Hematopoietic multipotent progenitor cell (in vitro differentiated cells): ENCODE measurements at places on chromosomes 7 and 10.

DNA sequence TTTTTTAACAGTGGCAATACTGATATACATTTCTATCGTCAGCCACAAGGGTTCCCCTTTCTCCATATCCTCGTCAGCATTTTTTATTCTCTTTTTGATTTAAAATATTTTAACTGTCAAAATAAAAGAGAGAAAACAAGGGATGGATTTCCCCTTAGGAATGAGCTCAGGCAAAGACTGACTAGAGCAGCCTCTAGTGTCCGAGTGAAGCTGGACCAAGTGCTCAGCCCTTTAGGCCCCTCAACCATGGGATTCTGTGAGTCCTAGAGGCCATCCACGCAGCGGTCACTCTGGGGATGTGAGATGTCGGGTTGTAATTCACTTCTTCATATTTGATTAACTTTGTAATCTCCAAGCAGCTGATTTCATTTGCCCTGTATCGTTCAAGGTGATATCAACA lies 137.4 kb upstream of the RNF32 start:
- no peak for DNase-seq

GRCh38 chr7:140435252-140435895 lies 31.5 kb downstream of the RAB19 start:
- no peak for DNase-seq

GRCh38 chr7:110400411-110400810 lies 690.5 kb upstream of the LRRN3 start:
- no peak for DNase-seq

DNA sequence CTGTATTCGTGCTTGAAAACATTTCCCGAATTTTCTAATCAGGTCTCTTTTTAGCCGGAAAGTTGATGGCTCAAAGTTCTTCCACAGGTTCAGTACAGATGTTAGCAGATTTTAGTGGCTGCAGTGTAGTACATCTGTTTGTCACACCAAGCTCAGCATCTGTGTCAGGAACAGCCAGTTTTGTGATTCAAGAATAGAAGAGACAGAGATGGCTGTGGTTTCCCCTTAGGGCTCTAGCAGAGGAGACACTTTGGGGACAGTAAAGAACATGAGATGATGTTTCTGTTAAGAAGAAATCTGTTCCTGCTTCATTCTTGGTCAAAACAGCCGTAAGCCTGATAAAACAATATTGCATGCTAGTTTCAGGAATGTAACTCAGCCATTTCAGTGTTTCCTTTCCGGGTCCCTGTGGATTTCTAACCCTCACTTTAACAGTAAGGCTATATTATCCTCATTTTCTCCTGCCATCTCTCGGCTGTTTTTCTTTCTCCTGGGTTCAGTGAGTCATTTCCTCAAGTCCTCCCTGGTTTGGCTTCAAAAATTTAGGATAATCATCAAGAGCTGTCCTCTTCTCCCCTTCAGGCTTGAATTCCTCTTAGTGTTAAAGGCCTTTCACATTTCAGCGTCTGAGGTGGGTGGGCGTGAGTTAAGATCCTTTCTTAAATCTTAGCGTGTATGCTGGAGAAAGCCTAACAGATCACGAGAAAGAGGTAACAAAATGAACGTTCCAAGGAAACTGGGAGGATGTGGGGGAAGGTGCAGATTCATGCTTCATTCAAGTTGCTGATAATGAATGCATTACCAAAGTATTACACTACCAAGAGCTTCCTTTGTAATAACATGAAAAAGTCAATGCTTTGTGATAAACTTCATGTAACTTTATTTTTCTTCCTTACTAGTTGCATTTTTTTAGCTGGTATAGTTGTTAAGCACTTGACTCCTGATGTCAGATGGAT lies 37.1 kb upstream of the BICC1 start:
- DNase-seq: no peak

DNA sequence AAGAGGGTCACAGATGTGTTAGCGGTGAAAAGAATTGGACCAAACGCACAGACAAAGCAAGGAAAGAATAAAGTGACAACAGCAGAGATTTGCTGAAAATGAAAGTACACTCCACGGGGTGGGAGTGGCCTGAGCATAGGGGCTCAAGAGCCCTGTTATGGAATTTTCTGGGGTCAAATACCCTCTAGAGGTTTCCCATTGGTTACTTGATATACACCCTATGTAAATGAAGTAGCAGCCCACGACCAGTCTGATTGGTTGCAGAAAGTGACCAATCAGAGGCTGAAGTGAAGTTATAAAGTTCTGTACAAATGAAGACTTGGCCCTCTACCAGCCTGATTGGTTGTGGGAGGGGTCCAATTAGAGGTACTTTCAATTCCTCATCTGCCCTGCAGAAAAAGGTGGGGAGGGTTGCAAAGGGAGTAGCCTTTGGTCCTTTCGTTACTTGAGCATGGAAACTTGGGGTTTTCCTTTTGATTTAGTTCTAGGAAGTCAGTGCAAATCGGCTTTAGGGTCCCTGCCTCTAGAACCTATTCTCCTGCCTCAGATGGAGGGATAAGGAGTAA lies 125.6 kb upstream of the PRPS1L1 start:
- no peak for DNase-seq

DNA sequence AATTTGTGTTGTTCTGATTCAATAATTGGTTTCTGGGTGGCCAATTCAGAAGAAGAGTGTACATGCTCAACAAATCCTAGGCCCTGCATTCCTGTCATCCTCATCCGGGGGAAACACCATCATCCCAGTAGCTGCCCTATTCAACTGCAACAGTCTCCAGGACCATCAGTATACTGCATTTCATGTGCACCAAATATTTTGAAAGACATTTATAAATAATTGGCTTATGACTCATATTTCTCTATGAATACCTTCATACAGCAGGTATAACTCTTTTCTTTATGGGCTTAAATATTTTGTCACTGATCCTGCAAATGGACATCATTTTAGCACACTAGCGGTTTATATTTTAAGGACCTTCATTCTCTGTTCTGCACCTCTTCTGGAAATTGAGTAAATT lies 38.0 kb downstream of the CD36 start:
- no peak for DNase-seq

DNA sequence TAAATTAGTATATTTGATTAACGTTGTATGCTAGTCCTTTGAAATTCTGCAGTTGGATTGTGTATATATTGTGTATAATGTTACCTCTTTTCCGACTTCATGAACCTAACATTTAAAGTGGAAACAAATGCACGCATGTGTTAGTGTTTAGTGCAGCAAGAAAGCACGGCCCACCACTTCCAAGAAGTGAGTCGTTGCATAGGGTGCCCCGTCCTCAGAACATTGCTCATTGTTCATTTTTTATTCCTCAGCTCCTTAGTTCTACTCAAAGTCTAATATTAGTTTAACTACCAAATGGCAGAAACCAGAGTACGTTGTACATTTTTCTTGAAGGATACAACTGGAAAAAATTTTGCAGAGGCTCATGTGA lies 407.6 kb downstream of the AUTS2 start:
- DNase-seq: no peak

GRCh38 chr7:28052933-28053332 lies 127.7 kb downstream of the JAZF1 start:
- DNase-seq: no peak

DNA sequence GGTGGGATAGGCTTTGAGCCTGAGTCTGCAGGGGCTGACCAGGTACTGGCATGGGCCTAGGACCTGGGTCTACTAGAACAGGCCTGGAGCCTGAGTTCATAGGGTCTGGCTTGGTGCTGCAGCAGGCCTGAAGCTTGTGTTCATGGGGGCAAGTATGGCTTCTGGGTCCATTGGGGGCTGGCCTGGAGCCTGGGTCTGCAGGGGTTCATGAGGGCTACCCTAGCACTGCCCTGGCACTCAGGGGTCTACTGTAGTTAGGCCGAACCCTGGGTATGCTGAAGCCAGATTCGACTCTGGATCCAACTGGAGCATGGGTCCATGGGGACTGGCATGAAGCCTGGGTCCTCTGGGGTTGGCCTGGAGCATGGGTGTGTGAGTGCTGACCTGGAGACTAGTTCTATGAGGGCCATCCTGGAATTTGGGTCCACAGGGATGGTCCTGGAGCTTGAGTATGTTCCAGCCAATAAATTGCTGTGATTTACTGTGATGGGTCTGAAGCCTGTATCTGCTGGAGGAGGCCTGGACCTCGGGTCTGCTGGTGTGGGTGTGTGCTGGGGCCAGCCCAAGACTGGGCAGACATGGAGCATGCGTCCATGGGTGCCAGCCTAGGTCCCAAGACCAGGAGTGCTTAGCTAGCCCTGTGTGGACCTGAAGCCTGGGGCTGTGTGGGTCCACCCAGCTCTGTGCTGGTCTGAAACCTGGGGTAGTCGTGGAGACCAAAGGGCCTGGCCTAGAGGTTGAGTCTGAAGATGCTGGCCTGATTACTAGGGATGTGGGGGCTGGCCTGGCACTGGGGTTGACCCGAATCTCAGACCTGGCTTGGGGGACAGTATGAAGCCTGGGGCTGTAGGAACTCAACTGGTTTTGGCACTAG lies 235.5 kb downstream of the NXPH1 start:
- DNase-seq: no peak

- DNase-seq: no peak
Measured at GRCh38 chr10:99123336-99123735, 112.3 kb downstream of the HPSE2 start.

DNA sequence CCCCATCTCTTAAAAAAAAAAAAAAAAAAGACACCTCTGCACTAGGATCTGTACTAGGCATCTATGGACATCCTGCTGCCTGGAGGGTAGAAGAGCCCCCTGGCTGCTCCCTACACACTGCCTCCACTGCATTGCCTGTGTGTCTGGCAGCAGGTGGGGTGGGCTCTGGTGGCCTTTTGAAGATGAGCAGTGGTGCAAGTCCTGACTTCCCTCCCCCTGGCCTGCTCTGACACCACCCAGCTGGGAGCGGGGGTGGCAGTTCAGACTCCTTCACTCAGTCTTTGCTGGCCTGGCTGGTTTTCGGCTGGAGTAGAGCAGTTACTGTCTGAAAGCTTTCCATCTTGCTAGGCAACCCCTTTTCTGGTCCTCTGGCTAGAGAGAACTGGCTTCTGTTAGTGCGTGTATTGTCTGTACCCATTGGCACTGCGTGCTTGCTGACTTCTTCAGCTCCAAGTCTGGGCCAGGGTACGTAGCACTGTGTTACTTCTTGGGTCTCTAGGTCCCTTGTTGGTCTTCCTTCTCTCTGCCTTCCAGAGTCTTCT lies 17.6 kb downstream of the C10orf62 start:
- no peak for DNase-seq

GRCh38 chr7:146116521-146117222 lies at the start of gene CNTNAP2:
Gene CNTNAP2, plus strand, starts transcription at chr7:146116801. Its CDS starts 76 bp downstream, at chr7:146116877.
- DNase-seq: no peak

DNA sequence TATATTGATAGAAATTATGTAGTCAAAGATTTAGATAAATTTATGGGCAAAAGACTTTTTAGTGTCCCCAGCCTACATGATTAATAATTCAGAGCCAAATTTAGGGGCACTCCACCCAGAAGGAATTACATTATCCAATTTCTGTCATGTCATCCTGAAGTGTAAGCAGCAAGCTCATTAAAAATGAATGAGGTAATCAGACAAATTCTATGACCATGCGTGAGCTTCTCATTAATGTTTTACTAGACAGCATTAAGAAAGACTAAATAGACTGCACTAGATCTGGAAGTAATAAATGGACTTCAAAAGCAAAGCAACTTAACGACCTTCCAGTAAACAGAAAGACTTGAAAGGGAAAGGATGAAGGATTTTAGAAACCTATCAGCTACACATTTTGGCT lies 22.7 kb upstream of the TRUB1 start:
- DNase-seq: no peak
